Tracheal epithelial cell (primary cell): ENCODE measurements at places on chromosomes 2 and 18. TPM values are rescaled to one million over a fixed set of nuclear protein-coding genes. Genes with fewer than 3 reads are reported as not detected.

Gene APCDD1
- under 0.01 TPM in 1 of 2 replicates, not detected in the other for total RNA-seq

Gene DSC2
- total RNA-seq = 65.4 and 69.6 TPM in 2 replicates

Gene ZNG1B
- 20.5 and 27.0 TPM in 2 replicates for total RNA-seq

Gene PDE11A
- total RNA-seq = 0.48 TPM in 1 of 2 replicates, not detected in the other

Gene DTNA
- 2.1 and 13.0 TPM in 2 replicates for total RNA-seq

Gene SPEG
- total RNA-seq = 1.5 and 4.8 TPM in 2 replicates

Gene SERPINB3
- total RNA-seq = 33.7 and 83.3 TPM in 2 replicates

Gene GALR1
- total RNA-seq = not detected in 2 replicates

Gene GREB1
- 0.21 and 0.24 TPM in 2 replicates for total RNA-seq

Gene ANKRD23
- 0.48 and 2.1 TPM in 2 replicates for total RNA-seq

Gene METAP1D
- 2.9 and 11.9 TPM in 2 replicates for total RNA-seq

Gene GRHL1
- 14.1 and 45.8 TPM in 2 replicates for total RNA-seq

Gene FKBP1B
- 13.7 and 15.1 TPM in 2 replicates for total RNA-seq

Gene PPP4R1
- total RNA-seq = 192 and 258 TPM in 2 replicates

Gene GIGYF2
- total RNA-seq = 38.4 and 39.8 TPM in 2 replicates

Gene CHMP1B
- total RNA-seq = 95.3 and 100 TPM in 2 replicates

Gene ABCG8
- total RNA-seq = under 0.01 TPM in 1 of 2 replicates, not detected in the other

Gene STPG4
- 0.24 TPM in 1 of 2 replicates, not detected in the other for total RNA-seq

Gene TMEM247
- not detected in 2 replicates for total RNA-seq

Gene IL1F10
- total RNA-seq = not detected in 2 replicates

Gene ELAC1
- 2.4 and 3.8 TPM in 2 replicates for total RNA-seq

Gene SCN9A
- total RNA-seq = 2.4 and 3.6 TPM in 2 replicates

Gene NT5C1B
- total RNA-seq = not detected in 2 replicates

Gene GAD1
- 4.6 and 4.9 TPM in 2 replicates for total RNA-seq

Gene MRPL44
- 26.3 and 45.6 TPM in 2 replicates for total RNA-seq

Gene GPR75
- total RNA-seq = 0.96 and 1.1 TPM in 2 replicates

Gene PKDCC
- 1.3 and 1.9 TPM in 2 replicates for total RNA-seq

Gene PDE1A
- 0.64 and 0.72 TPM in 2 replicates for total RNA-seq

Gene EFR3B
- under 0.01 TPM in 1 of 2 replicates, not detected in the other for total RNA-seq

Gene SERPINB4
- 8.1 and 10.8 TPM in 2 replicates for total RNA-seq

Gene BIN1
- total RNA-seq = 19.0 and 39.0 TPM in 2 replicates

Gene KLHL29
- 5.1 and 6.0 TPM in 2 replicates for total RNA-seq

Gene HOXD10
- 0.48 TPM in 1 of 2 replicates, not detected in the other for total RNA-seq

Gene SIX2
- total RNA-seq = 5.3 and 10.7 TPM in 2 replicates
